ENCODE measurements at places on chromosomes 1 and 21. TPM values are rescaled to one million over a fixed set of nuclear protein-coding genes. Genes with fewer than 3 reads are reported as not detected.

Gene CLCA4
- not detected for total RNA-seq

Gene FGR
- not detected for total RNA-seq

Gene HIVEP3
- 1.1 TPM for total RNA-seq

Gene PDE4B
- total RNA-seq: 2.3 TPM

Gene THRAP3
- total RNA-seq: 130 TPM

Gene C1orf74
- total RNA-seq: 2.4 TPM

Gene CCDC185
- total RNA-seq: not detected

Gene RNF223
- total RNA-seq: not detected
